Nephron progenitor cell (in vitro differentiated cells): ENCODE measurements at places on chromosomes 7 and 10.

DNA sequence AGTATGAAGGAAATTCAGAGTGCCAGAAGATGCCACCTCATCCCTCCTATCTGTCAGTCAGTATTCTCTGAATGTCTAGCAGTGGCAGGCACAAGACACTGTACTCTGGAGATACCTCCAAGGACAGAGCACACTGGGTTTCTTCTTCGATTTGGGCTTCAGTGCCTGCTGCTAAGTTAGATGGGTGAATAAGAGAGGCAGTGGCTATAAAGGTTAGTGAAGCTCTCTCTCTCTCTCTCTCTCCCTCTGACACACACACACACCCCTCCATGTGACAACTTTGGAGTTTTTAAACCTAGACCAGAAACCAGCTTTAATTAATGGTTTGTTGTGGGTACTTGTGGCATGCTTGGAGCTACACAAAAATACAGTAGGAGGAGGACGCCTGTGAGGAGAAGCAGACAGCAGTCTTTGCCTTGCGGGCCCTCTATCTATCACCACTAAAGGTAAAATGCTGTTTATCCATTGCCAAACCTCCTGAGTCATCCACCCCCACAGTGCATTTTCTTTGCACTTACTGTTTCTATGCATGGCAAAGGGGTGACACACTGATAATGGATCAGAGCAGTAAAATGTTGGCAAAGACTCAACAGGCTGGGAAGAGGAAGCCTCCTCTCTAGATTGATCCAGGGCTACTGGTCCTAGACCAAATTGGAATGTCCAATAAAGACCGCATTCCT, 102.5 kb downstream of the TRIL start:
- DNase-seq = no peak

DNA sequence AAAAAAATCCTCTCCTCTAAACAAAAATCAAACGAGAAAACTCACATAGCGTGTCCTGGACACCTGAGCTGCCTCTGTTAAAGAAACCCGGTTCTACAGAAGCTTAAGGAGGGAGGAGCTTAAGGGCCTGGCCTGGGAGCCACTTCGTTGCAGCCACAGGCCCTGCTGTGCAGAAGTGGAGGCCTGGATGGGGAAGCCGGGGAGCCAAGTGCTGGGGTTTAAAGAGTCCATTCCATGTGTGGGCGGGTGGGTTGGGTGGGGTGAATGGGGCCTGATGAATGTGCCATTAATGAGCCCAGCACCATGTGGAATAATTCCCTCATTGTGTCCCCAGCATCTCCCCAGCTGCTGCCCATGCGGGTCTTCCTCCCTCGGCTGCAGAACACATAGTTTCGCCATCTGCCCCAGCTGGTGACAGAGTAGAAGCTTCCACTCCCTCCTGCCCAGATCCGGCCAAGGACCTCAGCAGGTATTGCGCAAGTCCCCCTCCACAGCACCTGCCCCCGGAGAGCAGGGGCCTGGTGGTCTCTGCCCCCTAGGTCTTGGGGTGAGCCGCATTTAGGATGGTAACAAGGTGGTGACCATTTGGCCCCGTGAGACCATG, 127.8 kb upstream of the BTBD16 start:
- DNase-seq = no peak

DNA sequence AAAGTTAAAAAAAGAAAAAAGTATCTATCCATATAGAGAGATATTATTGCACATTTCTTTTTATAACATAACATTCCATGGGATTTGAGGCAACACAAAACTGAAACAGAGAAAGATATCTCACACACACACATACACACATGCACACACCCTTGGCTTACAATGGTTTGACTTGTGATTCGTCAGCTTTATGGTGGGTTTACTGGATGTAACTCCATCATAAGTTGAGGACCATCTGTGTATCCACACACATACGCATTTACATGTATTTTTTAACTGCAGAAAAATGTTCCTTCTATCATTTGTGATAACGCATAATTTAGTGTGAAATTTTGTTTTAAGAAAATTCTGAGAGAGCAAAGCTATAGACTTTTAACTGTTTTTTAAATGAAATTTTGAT, 74.2 kb upstream of the CDCA7L start:
- no peak for DNase-seq

DNA sequence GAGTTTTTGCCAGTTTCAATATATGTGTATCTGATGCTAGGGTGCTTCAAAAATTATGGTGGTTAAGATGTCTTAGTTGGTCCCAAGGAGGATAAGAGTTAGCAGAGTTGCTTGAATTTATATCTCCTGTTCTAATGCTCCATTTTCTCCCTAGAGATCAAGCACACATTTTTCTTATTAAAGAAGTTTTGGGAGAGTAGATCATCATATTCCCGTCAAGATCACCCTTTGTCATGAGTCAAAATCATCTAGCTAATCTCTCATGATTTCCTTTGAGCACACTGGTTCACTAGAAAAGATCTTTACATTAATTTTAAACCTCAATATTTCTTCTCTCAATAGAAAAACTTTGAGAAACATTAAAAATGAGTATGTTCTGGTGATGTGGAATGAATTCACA, 429.9 kb upstream of the SEMA3A start:
- no peak for DNase-seq

- DNase-seq = no peak
Measured at GRCh38 chr7:124072603-124073309, 39.9 kb upstream of the TMEM229A start.

GRCh38 chr10:71964743-71965515, 734 bp downstream of the CHST3 start:
- DNase-seq = peak; percentile 48

- no peak for DNase-seq
Measured at GRCh38 chr7:105650382-105650970, 69.2 kb upstream of the EFCAB10 start.

- DNase-seq = peak; percentile 34
Measured at GRCh38 chr10:80464557-80465450, 10.7 kb downstream of the TSPAN14 start.

- DNase-seq = no peak
Measured at GRCh38 chr7:54858008-54858692, 99.1 kb upstream of the SEC61G start.

DNA sequence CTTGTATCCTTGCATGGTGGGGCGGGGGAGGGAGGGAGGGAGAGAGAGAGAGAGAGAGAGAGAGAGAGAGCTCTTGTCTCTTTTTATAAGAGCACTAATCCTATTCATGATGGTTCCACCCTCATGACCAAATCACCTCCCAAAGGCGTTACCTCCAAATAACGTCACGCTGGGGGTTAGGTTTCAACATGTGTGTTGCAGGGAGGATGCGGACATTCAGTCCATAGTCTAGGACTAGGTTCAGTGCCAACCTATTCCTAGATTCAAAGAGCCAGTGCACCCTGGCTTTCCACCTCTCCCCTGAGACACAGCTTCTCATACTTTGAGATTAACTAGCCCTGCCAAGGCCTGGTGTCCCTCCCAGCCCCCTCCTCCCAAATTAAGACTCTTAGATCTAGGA, 123.0 kb downstream of the GRK5 start:
- DNase-seq = no peak

DNA sequence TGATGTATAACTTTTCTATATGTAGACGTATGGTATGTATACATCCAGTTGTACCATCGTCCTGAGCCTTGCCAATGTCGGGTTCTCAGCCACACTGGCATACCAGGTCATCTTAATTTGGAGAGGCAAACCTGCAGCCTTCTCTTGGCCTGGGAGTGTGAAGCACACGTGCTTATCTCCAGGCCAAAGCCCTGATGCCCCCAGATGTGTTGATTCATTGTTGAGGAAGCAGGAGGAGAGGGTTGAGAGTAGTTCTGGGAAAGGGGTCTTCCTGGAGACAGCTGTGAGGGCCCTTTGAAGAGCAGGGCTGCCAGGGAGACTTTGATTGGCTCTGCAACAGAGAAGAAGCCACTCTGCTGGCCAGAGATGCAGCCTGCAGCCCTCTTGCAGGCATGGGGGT, 155.6 kb downstream of the ARHGAP21 start:
- no peak for DNase-seq

DNA sequence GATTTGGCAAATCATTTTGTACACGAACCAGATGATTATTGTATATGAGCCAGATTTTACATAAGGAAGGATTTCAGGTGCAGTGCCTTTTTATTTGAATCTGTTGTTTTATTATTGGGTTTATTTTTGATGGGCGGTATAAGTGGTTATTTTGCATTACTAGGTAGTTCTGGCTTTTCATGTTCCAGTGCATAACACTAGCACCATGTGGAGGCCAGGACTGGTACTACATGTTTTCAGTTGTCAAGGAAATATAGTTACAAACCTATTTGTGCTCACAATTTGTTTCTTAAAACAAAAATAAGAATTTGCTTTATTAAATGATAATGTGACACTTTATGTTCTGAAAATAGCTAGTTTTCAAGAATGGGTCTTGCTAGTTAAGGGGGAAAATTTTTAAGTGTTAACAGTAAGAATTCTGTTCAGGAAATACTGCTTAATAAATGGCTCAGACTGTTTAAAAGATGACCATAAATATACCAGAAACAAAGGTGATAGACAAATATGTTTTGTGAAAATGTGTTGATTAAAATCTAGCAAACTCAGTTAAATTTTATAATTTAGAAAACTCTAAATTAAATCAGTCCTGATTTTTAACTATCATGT, 7.1 kb upstream of the SEMA3E start:
- peak; percentile 36 for DNase-seq

GRCh38 chr10:10552948-10553347, 464.7 kb upstream of the CELF2 start:
- no peak for DNase-seq

DNA sequence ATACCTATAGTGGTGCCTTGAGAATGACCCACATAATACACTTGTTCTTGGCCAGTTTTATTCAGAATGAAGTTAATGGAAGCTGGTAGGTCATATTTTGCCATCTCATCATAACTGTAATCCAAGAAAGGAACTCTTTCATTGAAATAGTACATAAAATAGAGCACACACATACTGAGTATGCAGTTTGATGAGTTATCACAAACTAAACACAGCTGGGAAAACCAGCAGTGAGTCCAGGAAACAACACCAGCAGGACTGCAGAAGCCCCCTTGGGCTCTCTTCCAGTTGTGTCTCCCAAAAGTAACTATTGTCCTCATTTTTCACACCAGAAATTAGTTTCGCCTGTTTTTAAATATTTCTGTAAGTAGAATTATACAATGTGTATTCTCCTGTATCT, 19.8 kb upstream of the CH25H start:
- DNase-seq = no peak

GRCh38 chr7:21172800-21173199, 255.1 kb upstream of the SP4 start:
- DNase-seq = no peak

- no peak for DNase-seq
Measured at GRCh38 chr10:99859585-99859984, 77.1 kb downstream of the ABCC2 start.

DNA sequence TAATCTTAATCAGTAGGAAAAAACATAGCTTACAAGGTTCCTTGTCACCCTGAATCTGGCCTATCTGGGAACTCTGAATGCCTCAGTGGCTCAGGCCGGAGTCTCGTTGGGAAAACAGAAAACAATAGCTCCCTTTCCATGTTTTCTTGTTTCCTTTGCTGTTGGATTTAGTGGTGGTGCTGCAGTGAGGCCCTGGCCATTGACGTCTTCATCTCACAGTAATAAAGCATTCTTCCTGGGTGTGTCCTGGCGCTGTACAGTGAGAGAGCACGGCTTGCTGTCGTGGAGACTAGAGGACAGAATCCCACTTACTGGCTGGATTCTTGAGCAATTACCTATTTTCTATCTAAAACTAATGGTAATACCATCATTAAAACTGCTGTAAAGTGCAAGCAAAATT, 1.3 kb upstream of the SPOCK2 start:
- DNase-seq = no peak

GRCh38 chr7:1709281-1709680, 39.2 kb downstream of the ELFN1 start:
- no peak for DNase-seq

- no peak for DNase-seq
Measured at GRCh38 chr7:55134786-55135185, 116.0 kb downstream of the EGFR start.

DNA sequence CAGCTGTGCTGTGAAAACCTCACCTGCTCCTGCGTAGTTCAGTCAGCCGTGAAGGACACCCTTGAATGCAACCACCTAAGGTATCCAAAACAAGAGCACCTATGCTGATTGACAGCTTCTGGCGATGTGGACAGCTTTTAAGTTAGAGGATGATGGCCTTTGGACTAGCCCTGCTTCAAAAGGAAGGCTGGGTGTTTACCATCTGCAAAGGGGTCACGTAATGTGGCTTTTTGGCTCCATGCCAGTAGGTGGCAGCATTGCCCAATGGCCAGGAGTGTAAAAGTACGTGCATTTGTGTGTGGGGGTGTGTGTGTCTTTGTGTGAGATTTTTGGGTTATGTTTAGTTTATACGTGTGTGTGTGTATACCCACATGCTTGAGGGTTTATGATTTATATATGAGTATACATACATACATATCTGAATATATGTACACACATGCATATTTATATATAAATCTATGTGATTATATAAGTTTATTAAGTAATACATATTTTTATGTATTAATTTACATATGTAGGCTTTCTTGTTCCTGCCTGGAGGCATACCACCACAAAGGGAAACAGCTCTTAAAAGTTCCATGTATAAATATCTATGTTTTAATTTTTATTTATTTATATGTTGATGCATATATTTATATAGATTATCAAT, 236.3 kb upstream of the ANKRD30A start:
- peak; percentile 54 for DNase-seq

- DNase-seq = peak; percentile 44
Measured at GRCh38 chr7:148962823-148963582, 65.3 kb downstream of the PDIA4 start.
